ENCODE measurements at places on chromosomes 13 and 19.

DNA sequence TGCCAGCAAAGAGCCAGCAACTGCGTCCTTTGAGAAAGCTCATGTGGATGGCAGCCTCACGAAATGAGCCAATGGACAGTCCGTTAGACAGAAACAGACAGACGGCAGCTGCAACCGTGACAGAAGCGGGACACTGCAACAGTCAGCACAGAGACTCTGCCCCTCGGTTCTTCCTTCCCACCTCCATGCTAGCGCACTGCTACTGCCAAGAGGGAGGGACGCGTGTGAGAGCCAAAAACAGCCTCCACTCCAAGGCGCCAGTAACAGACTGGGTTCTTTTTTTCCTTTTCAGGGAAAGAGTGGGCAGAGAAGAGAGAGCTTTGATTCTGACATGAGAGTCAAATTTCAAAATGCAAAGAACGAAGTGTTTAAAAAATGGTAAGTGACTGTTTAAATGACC lies 77.5 kb downstream of the SERP2 start:
- no peak for DNase-seq

- no peak for DNase-seq
Measured at GRCh38 chr19:29760752-29761502, 45.9 kb upstream of the C19orf12 start.

GRCh38 chr13:49240017-49240416 lies 7.7 kb upstream of the CDADC1 start:
- DNase-seq = peak; percentile 15

GRCh38 chr13:99653526-99653925 lies 152.3 kb downstream of the TM9SF2 start:
- no peak for DNase-seq

DNA sequence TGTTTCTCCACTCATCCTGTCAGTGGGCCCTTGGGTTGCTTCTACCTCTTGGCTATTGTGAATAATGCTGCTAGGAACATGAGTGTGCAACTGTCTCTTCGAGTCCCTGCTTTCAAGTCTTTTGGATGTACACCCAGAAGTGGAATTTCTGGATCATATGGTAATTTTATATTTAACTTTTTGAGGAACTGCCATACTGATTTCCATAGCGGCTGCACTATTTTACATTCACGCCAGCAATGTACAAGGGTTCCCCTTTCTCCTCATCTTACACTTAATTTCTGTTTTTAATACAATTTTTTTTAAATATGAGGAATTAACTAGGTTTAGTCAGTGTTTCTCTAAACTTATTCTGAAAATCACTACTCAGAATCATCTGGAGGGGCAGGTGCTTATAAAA lies 24.2 kb upstream of the SLC46A3 start:
- DNase-seq = no peak

DNA sequence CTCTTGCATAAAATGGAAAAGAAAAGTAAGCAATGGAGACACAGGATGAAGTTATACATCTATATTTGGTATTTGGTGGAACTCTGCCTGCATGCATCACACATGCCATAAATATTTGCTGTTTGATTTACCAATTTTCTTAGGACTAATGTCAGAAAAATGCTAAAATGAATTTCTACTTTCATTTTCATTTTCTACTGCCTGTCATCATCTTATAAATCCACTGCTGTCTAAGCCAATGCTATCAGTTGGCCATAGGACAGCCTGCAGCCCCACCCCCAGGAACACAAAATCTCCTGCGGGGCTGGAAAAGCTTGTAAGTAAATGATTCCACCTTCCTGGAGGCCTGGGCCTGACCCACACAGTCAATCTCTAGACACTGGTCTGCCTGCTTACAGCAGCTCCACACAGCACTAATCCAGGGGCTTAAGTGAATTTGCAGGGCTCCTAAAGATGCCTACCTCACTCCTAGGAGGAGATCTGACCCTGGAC lies 122.0 kb downstream of the ENOX1 start:
- DNase-seq = no peak

DNA sequence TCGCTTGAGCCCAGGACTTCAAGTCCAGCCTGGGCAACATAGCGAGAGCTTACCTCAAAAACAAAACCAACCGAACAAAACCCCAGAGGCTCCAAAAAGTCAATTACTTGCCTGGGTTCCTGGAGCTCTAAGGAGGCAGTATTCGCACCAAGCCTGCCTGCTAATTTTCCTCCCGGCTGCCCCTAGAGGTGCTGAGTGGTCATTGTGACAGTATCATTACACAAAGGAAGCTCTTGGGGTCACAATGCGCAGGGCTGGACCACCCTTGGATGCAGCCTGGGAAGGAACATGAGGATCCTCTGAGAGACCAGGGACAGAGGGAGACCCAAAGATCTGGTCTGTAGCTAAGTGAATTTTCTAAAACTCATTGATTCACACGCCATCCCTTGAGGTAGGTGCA lies 8.5 kb upstream of the PEX11G start:
- no peak for DNase-seq

Measured in T follicular helper cell (primary cell).